ENCODE measurements at places on chromosomes 11 and 22.
A peak's percentile ranks its signal among the peaks of the same experiment; 100 is the strongest.

- DNase-seq = no peak
These were observed 141.2 kb downstream of the MIAT start for GRCh38 chr22:26798462-26799065.

DNA sequence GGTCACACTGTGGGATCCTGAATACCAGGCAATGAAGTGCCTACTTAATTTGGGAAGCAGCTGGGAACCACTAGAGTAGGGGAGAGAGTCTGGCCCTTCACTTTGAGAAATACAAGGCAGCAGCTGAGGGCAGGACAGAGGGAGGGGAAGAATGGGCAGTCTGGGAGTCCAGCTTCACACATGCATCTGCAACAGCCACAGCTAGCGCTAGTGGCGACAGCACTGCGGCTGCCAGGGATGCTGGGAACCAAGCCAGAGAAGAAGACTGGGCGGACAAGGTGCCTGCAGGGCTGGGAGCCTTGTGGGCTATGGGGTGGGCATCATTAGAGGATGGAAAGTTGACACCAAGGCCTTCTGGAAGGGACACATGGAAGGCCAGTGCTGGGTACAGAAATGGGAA lies 15.8 kb downstream of the SCUBE2 start:
- DNase-seq = no peak

DNA sequence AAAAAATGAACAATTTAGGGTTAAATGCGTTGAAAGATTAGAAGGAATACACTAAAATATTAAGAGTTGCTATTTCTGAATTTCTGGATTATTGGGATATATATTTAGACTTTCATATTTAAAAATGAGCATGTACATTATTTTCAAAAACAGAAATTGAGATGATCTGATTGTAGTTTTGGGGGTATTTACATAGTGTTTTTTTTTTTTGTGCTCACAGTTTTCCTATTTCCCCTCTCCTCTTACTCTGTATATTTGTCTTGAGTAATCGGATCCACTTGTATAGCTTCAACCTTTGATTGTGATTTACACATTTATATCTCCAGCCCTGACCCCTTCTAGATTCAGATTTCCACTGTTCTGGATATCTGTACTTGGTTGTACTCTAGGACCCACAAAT lies 5.3 kb downstream of the USP47 start:
- DNase-seq = no peak

GRCh38 chr11:9609841-9610240 lies 36.4 kb downstream of the WEE1 start:
- DNase-seq = no peak

- DNase-seq = no peak
These were observed 298.8 kb downstream of the SWAP70 start for GRCh38 chr11:9962722-9963121.

DNA sequence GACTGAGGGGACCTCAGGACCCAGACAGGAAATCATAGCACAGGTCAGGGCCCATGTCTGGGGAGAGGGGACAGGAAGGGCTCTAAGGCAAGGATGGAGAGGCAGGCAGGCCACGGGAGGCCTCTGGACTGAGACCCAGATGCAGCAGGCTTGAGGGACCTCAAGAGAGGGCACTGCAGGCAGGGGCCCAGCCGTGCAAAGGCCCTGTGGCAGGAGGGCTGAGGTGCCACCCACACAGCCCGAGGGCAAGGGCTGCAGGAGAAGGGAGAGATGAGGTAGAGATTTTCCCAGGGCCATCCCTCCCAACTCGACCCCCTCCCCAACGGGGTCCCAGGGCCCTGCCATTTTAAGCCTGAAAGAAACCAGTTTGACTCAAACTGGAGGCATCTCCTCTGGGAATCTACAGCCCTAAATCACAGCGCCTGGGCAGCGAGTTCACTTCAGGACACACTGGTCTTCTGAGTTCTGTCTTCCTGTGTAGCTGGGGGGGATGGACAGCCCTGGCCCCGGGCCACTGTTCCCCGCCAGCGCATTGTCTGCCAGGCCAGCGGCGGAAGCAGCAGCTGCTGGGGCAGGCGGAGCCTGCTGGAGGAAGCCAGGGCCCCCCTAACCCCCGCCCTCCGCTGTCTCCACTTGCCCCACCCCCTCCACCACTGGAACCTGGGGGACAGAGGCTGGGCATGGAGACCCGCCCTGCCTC lies 20.3 kb upstream of the WNT7B start:
- peak; percentile 88 for DNase-seq
